ENCODE measurements at places on chromosomes 11 and 22.

- DNase-seq = no peak
These were observed 64.6 kb downstream of the AMOTL1 start for GRCh38 chr11:94832604-94833235.

GRCh38 chr11:95549301-95549700 is 240.3 kb downstream of the FAM76B start:
- DNase-seq = no peak

GRCh38 chr11:46447544-46447943 is 56.0 kb upstream of the CHRM4 start:
- no peak for DNase-seq

- DNase-seq = no peak
These were observed 23.2 kb upstream of the LRRC55 start for GRCh38 chr11:57158599-57158998.

- no peak for DNase-seq
These were observed 23.0 kb downstream of the CDON start for GRCh38 chr11:126039485-126040271.

- DNase-seq = no peak
These were observed 163.9 kb downstream of the ADAMTS15 start for GRCh38 chr11:130612291-130612851.

GRCh38 chr11:36306888-36307287 is 10.8 kb downstream of the PRR5L start:
- peak; percentile 16 for DNase-seq

DNA sequence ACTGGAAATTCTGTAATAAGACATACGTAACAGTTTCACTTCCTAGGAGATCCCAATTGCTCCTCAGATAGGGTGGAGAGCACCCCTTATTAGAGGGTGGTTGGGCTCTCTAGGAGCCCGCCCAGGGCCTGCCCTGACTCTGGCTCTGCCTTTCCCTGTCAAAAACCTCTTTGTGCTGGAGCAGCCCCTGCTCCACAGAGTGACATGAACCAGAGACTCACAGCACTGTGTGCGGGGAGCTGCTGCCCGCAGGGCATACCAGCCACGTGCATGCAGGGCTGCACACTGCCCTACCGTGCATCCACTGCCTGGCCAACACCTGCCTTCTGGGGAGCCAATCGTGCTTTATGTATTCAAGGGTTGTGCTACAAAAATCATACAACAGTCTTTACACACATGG is 24.3 kb downstream of the KCNQ1OT1 start:
- DNase-seq = no peak

GRCh38 chr22:44181033-44181911 is 547 bp downstream of the PARVG start:
- DNase-seq = peak; percentile 82

DNA sequence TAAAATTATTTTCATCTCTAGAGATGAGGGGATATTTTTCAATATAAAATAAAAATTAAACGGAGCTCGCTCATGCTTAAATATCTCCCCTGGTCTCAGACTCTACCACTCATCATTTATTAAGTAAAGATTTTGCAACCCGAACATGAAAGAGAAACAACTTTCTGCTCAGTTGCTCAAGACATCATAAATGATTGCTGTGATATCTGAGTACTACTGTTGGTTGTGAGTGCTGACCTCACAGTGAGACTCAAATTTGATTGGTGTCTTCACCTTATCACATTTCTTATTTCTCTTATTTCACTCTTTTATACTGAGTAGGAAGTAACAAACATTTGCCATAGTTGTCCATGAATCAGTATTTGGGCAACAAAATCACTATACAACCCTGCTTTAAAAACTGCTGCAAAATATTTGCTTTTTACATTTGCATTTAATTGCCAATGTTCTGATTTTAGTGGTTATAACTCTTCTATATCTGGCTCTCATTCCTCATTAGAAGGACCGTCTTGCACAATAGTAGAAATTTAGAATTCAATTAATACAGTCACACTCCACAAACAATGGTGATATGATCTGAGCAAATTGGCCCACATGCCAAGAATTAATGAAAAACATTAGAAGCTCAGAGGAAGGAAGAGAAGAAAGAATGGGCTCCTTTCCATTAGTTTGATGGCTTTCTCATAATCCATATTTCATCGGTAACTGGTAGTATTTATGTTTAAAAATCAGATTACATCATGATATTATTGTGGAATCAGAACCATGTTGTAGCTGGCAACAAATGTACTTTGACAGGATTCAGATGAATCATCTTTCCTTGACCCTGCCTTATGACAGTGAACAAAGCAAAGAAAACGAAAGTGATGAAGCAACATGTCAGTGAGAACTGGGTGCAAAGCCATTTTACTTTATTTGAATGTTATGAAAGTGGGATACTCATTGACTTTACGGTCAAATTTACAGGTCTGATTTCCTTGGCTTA is 973.6 kb upstream of the TENM4 start:
- DNase-seq = no peak

DNA sequence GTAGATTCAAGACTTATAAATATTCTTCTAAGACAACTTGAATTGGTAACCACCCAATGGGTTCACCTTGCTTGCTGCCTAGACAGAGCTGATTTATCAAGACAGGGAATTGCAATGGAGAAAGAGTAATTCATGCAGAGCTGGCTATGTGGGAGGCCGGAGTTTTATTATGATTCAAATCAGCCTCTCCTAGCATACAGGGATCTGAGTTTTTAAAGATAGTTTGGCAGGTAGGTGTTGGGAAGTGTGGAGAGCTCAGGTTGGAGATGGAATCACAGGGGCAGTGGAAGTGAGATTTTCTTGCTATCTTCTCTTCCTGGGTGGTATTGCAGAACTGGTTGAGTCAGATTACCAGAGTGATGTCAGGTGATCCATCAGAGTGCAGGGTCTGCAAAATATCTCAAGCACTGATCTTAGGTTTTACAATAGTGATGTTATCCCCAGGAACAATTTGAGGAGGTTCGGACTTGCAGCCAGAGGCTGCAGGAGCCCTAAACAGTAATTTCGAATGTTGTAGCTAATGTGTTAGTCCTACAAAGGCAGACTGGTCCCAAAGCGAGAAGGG is 1448.6 kb upstream of the RAG2 start:
- DNase-seq = no peak

DNA sequence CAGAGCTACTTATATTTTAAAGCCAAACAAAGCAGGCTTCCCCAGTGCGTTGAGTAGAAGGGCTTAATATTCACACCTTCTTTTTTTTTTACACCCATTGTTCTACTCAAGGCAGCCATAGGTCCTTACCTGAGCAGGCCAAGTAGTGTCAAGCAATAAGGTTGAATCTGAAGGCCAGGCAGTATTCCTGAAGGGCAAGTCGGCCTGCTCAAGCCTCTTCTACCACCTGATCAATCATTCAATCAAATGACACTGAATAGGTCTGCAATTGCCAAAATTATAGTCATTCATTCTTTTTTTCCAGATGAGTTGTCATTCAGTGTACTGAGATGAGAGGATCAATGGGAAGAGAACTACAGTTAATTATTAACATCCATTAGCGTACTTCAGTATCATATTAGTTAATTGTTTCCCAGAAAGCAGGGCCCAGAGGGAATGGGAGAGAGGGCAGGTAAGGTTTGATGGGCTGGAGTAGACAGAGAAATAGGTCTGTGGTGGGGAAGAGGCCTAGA is 11.9 kb upstream of the PPP2R1B start:
- DNase-seq = no peak

GRCh38 chr11:93686226-93686625 is 24.7 kb downstream of the CEP295 start:
- DNase-seq = no peak

GRCh38 chr11:122981388-122982264 is at the start of gene BSX:
TSS of gene BSX (minus strand) at chr11:122981834. CDS start at chr11:122981671, 163 bp downstream.
- peak; percentile 51 for DNase-seq

- DNase-seq = no peak
These were observed 12.3 kb downstream of the BLID start for GRCh38 chr11:122103726-122104125.

GRCh38 chr22:42805016-42805997 is 51.8 kb downstream of the ARFGAP3 start:
- no peak for DNase-seq

GRCh38 chr11:111417766-111418435 is 38.8 kb upstream of the POU2AF1 start:
- no peak for DNase-seq

DNA sequence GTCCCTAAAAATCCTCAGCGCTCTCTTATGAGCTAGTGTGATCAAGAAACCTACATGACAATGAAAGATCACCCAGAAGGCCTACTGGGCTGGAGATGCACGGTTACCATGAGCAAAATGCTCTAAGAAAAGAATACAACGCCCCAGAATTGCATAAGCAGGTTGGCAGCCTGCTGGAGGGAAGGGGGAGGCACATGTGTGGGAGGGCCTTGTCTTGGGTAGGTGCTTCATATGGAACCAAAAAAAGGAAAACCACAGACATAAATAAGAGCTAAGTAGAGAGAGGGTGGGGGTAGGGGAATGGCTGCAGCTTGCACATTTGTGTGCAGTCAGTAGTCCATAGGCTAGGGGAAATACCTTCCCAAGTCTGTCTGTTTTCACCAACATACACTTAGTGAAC is 2.8 kb downstream of the SIAE start:
- peak; percentile 63 for DNase-seq

GRCh38 chr11:106447631-106448191 is 370.2 kb downstream of the AASDHPPT start:
- DNase-seq = no peak

DNA sequence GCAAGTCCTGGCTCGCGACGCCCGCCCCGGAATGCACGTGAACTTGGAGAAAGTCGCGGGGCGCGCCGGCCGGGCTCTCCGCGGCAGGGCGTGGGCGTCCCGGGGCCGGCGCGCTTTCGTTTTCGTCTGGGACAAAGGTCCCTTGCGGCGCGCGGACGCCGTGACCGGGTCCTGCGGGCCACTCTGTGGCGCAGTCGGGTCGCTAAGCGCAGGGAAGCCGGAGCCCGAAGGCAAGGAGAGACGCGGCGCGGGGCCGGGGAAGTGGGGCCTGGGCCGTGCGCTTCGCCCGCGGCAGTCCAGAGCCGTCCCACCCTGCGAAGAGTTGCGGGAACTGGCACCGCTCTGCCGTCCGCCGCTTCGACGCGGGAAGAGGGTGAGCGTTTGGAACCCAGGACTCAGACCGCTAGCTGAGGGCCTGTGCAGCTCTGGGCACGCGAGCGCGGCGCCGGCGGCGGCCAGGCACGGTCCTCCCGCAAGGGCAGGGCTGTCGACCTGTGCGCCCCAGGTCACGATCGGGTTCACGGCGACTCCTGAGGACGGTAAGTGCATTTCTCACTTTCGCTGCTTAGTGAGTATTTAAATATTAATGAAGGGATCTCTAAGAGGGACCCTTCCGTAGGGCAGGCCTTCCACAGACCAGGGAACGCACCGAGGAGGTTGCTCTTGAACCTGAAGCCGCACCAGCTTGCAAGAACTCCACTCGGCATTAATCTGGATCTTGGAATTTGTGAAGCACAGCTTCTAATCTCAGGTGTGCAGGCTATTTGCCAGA is 78.0 kb upstream of the PPARA start:
- DNase-seq = peak; percentile 52

GRCh38 chr11:72338741-72339140 is 94.8 kb upstream of the PHOX2A start:
- no peak for DNase-seq

DNA sequence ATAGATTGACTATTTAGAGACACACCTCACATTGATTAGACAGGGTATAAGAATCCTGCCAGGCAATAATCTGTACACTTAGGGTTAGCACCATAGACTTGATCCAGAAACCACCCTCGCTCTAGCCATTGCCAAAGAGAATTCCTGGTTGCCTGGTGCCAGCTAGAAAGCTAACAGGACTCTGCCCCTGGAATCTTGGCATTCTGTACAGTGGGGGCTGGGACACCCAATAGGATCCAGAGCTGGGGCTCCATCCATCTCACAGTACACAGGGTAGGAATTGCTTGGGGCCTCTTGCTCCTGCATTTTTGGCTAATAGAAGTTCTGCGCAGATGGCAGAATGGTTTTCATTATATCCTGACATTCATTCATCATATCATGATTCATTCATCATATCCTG is 3.0 kb upstream of the APLNR start:
- DNase-seq = no peak

GRCh38 chr11:66328302-66329144 is 7.7 kb downstream of the RIN1 start:
- DNase-seq = peak; percentile 89

- DNase-seq = no peak
These were observed 28.8 kb downstream of the TSPAN4 start for GRCh38 chr11:871472-871871.

DNA sequence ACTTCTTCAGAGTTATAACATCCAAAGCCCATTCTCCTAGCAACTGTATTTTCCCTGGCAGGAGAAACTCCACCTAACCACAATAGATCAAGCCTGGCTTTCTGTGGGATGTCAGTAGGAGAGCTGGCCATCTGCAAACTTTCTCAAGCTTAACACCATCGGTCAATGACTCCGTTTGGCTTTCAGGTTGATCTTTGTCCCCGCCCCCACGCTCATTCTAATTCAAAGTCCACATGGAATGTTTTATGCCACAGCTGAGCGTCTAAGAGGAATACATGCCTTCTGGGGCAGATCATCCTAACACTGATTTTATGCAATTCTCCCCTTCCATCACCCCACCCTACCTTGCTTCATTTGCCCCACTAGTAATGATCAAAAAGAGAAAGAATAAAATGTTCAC is 4.8 kb downstream of the GVQW3 start:
- no peak for DNase-seq

DNA sequence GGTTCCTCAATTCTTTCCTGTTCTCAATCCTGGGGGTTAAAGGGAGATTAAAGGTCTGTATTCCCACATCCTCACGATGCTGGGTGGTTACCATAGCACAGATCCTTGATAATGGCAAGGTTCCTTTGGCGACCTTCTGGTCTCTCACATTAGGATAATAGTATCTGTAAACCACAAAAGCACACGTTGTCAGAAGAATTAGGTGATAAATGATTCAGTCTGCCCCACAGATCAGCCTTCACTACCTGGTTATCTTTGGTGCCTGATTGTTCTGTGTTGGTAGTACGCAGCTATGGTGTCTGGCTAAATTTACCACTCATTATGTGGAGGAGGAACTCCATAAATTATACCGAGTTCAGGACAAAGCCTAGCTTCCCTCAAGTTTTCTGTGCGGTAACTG is 78.4 kb downstream of the C2CD3 start:
- no peak for DNase-seq

DNA sequence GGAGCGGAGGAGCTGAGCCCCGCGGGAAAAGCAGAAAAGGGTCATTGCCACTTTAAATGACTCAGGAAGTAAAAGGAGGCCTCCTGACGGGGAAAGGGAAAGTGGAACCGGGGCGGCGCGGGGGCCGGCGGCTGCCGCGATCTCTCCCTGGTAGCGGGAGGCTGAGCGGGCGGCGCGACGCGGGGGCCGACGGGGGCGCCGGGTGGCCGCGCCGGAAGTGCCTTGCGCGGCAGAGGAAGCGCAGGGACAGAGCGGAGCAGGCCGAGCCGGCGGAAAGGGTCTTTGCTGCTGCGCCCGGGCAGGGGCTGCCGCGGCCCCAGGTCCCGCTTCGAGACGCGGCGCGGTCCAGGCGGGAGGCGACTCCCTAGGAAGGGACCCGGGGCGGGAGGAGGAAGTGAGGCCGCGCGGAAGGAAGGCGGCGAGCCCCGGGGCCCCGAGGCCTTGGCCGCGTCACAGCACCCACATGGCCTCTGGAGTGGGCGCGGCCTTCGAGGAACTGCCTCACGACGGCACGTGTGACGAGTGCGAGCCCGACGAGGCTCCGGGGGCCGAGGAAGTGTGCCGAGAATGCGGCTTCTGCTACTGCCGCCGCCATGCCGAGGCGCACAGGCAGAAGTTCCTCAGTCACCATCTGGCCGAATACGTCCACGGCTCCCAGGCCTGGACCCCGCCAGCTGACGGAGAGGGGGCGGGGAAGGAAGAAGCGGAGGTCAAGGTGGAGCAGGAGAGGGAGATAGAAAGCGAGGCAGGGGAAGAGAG is at the start of gene TRIM44:
TSS of gene TRIM44 (plus strand) at position 127 of the 759 bp plus-strand sequence. CDS start at position 464, 337 bp downstream.
- DNase-seq = peak; percentile 83

- DNase-seq = no peak
These were observed 22.1 kb downstream of the ATP6V1E1 start for GRCh38 chr22:17606496-17606895.
